ENCODE measurements at places on chromosomes 5 and 9.

DNA sequence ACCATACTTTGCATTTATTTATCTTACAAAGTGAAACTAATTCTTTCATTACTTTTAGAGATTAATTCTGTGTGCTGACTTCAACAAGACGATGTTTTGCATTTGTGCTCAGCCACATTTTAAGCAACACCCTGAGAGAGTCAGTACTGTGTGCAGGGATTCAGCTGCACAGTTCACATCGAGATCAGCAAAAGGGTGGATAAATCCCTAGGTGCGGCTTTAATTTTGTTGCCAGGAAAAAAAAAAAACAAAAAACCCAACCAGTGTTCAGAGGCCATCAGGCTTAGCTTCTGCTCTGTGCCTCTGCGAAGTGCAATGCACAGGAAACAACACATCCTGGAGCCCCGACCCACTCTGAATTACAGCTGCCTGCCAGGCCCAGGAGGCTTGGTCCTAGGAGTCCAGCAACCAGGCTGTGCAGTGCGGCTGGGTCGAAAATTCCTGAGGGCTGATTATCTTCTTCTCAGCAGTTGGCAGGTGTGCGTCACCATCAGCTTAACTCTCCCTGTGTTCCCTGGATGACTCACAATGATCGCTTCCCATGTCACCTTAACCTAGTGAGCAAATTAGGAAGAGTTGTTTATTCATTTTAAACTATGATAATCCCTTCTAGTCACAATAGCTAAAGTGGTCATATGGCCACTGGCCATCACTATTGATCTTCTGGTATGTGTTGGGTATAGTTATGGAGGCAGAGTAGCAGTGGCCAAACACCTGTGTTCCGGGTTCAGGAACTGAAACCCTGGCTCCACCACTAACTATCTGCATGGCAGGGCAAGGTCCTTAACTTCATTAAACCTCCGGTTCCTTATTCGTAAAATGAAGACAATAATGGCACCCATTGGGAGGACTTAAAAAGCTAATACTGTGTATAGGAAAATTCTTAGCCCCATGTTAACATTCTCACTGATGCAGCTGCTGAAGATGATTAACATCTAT is 31.2 kb upstream of the NDUFB6 start:
- no peak for DNase-seq

GRCh38 chr5:65727491-65728156 is 5.6 kb downstream of the NLN start:
- no peak for DNase-seq

GRCh38 chr5:168890816-168891812 is 311.9 kb upstream of the PANK3 start:
- peak; percentile 55 for DNase-seq

DNA sequence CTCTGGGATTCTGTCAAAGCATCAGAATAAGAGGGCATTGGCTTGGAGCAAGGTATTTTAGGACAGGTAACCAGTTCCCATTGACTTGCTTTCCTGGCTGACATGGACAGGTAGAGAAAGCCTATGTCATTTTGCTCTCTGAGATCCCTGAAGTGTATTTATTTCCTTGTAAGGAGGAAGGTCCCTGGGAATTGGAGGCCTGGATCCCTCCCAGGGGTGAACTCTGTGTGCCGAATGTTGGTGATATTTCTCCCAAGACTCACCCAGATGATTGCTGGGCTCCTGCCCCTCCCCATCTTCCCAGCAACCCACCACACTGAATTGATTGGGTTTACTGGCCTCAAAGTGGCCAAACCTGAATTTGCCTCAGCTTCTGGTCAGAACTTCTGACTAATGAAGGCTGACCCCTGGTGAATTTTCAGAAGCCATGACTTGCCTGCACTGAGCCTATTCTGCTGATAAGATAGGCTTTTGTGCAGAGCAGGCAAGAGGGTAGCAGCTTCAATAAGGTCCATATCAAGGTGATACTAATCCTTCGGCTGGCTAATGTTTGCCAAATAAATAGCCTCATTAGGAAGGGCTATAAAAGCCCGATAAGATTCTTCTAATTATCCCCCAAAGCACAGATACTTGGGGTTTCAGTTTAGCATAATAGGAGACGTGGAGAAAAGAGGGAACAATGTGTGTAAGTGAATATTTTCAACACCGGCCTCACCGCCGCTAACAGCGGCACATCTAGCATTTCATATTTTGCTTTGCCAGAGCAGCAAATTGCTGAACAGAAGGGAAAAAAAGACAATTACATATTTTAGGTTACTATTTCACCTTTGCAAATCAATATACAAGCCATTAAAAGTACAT is 152.9 kb upstream of the PITX1 start:
- DNase-seq, result peak; percentile 38

- DNase-seq, result no peak
These were observed 47.4 kb downstream of the FBXL7 start for GRCh38 chr5:15547261-15547839.

- DNase-seq, result no peak
These were observed 147.5 kb downstream of the CSNK1G3 start for GRCh38 chr5:123659495-123659894.

GRCh38 chr5:116380621-116381020 is 194.0 kb downstream of the SEMA6A start:
- DNase-seq, result no peak

DNA sequence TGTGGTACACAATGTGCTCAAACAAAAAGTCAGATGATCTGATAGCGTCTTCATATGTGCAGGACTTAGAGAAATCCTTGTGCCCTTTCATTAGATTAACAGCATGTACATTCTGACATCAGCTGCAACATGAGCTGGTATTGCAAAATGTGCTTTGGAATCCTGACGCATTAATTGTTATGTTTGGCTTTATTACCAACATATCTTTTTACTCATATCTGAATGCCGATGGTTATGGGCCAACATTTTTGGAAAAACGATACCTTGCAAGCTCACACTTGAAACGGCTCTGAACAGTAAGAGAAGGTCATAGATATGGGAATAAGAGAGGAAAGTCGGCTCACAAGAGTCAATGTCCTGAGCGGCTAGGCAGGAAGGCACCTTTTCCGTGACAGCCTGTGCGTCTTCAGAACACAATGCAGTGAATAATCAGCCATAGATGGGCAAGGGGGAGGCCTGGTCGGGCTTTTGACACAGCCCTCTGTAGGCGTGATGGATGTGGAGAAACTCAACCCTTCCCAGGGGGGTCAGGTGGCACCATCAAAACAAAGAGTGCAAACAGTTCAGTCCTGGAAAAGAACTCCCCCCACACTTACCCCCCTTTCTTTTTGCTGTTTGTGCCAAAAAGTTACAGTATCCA is 36.4 kb upstream of the GAS1 start:
- no peak for DNase-seq

DNA sequence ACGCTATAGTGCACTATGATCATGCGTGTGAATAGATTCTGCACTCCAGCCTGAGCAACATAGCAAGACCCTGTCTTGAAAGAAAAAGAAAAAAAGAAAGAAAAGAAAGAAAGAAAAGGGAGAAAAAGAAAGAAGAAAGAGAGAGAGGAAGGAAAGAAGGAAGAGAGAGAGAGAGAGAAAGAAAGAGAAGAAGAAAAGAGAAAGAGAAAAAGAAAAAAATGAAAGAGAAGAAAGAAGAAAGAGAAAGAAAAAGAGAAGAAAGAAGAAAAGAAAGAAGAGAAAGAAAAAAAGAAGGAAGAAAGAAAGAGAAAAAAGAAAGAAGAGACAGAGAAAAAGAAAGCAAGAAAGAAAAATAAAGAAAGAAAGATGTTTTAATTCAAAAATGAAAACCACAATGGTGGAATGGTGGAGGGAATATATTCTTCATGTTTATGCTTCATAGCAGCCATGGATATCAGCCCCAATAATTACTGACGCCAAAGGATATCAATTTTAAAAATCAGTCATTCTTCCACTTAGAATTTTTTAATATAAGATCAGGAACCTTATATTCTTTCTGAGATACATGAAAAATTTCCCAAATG is 168.7 kb upstream of the TBCA start:
- no peak for DNase-seq

- DNase-seq, result no peak
These were observed 13.0 kb upstream of the C9orf72 start for GRCh38 chr9:27586304-27586703.

DNA sequence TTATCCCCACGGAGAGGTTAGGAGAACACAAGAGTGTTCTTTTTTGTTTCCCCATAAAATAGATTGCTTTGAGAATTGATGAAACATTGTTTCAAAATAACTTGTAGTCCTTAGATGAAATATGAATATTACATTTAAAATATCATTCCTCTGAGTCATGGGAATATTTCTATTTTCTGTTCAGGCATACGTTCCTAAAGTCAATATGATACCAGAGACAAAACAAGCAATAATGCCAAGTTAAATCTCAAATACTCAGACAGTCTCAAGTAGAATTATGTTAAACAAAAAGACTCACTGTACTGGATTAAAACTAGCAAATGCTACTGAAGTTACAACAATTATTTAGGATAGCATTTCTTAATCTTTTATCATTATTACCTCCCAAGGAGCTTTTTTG is 111.7 kb upstream of the C6 start:
- DNase-seq, result no peak

- DNase-seq, result no peak
These were observed 57.2 kb upstream of the RNF130 start for GRCh38 chr5:180128671-180129261.

GRCh38 chr5:94640176-94640575 is 21.7 kb downstream of the SLF1 start:
- DNase-seq, result no peak

DNA sequence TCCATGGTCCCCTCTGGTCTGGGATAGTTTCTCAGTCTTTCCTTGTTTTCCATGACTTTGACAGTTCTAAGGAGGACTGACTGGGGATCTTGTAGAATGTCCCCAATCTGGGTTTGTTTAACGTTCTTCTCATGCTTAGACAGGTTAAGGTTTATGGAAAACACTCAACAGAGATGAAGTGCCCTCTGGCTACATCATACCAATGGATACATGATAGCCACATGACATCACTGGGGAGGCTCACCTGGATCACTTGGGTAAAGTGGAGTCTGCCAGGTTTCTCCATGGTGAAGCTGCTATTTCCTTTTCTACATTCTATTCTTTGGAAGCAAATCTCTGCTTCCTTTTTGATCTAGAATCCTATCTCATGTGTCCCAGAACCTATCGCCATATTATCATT is 23.8 kb upstream of the ALDH1B1 start:
- no peak for DNase-seq

DNA sequence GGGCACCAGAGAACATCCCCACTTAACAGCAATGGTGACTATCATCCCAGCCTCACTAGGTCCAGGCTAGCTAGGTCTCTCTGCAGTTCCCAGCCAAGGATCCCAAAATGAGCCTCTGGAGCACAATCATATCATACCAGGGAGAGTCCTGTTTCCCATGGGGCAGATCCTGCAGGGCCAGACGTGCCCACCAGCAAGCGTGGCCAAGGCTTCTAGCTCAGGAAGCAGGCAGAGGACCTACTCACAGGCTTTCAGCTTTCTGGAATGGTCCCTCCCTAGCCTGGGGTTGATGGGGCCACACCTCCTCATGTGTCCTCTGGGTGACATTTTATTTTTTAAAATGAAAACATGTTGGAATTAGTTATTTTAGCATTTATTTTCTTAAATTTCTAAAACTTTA is 45.7 kb upstream of the PITX1 start:
- DNase-seq, result no peak

DNA sequence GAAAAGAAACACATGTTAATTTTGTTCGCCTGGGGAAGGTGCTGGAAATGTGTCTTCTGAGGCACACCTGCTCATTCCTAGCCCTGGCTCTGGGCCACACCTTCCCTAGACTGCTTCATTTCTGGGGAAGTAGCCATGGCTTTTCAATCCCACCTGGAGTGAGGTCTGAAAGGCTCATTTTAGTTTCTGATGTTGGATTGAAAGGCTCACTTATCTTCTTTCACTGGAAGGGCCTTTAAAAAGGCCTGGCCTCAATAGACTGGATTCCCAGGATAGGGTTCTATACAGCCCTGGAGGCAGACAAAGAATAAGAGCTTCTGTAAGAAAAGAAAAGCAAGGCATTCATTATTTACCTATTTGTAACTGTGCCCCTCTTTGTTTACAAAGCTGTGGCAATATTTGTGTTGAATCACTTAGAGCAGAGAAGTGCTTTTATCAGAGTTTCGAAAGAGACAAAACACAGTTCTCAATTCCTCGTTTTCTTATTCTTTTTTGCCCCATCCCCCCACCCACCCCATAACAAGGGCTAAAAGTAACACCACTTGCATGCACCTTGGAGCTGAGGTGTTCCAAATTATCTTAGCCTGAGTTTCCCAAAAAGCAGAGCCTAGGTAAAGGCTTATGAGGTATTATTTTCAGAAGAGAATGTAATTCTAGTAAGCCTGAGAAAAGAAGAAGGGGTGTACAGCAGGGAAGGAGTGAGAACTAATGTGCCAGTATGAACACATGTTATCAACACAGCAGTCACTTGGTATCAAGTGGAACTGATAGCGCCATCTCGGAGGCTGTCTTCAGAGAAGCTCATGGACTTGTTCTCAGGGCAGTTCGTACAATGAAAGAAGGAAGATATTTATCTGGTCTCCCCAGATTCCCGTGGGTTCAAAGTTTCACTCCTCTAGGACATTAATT is 413.1 kb downstream of the KCTD16 start:
- DNase-seq, result no peak

DNA sequence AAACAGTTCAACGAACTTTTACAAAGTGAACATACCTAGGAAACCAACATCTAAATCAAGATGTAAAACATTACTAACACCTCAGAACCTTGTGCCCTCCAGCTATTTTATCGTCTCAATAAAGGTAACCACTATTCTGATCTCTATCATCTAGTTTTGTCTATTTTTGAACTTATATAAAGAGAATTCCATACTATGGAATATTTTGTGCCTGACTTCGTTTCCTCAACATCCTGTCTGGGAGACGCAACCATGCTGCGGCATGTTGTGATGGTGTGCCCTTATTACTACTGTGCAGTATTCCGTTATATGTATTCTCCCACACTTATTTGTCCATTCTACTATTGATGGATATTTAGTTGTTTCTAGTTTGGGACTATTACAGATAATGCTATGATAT is 99.2 kb downstream of the NR6A1 start:
- no peak for DNase-seq

DNA sequence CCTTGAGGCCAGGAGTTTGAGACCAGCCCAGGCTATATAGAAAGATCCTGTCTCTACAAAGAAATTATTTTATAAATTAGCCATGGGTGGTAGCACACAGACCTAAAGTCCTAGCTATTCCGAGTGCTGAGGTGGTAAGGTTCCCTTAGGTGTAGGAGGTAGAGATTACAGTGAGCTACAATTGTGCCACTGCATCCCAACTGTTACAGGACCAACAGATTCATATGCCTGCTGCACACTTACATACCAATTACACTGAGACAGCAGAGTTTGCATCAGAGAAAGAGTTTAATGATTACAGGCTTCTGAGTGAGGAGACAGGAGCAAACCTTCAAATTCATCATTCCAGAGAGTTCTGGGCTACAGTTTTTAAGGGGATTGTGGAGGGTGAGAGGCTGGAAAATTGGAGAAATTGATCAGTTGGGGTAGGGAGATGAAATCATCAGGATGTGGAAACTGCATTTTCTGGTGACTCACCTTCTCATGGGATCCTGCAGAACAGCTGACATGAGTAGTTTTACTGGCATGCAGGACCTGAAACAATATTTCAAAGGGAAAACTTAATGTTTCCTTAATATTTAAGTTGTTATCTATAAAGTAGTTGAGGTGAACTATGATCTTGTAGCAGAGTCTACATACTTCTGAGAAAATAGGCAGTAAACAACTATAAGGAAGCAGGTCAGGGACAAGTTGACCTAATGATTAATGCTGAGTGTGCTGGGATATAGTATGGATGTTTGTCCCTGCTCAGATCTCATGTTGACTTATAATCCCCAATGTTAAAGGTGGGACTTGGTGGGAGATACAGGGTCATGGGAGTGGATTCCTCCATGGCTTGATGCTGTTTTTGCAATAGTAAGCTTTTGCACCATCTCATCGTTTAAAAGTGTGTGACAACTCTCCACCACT is 54.7 kb downstream of the ANXA2R start:
- no peak for DNase-seq

- DNase-seq, result no peak
These were observed 146.5 kb downstream of the SPATA31D1 start for GRCh38 chr9:82135106-82135505.

Data from hematopoietic multipotent progenitor cell treated with erythropoietin and hydrocortisone succinate and interleukin-3 and kit ligand, for 6 days (in vitro differentiated cells).